ENCODE measurements at places on chromosomes 5 and 9.
A peak's percentile ranks its signal among the peaks of the same experiment; 100 is the strongest.

- DNase-seq: peak; percentile 38
These were observed 2.7 kb upstream of the NSMF start for GRCh38 chr9:137461663-137462395.

DNA sequence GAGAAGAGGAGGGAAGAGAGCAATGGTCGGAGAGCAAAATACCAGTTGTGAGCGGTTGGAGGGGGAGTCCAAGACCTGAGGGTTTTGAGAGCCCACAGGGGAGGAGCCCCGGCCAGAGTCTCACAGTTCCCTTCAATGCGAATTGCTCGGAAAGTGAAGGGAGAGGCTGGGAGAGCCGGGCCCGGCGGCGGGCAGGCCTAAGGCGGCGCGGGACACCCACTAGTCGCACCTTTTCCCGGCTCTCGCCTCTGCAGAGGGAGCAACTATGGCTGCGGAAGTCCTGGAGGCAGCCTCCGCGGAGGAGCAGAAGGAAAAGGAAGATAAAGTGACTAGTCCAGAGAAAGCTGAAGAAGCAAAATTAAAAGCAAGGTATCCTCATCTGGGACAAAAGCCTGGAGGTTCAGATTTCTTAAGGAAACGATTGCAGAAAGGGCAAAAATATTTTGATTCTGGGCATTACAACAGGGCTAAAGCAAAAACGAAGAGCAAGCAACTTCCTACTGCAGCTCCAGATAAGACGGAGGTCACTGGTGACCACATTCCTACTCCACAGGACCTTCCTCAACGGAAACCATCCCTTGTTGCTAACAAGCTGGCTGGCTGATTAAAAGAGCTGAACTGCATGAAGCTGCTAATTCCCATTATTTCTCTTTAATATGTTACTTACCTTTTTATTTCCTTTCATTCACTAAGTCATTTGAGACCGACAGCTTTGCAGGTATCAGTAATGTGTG lies 6.5 kb upstream of the BTNL3 start:
- no peak for DNase-seq

GRCh38 chr5:139394123-139394653 lies 716 bp downstream of the PROB1 start:
- DNase-seq: no peak

DNA sequence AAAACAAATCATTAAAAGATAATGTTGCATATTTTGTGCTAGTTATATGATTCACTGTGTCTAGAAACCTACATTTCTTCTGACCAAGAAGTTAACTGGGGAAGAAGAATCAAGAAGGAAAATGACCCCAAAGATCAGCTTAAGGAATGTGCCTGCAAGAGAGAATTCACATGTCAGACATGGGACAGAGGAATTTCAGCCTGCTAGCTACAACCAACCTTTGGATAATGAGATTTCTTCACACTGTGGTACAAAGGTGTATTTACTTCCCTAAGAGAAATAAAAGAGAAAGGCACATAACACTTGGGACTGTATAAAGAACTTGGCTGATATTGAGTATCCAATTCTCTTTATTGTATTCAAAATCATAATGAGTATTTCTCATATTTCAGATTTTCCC lies 39.6 kb upstream of the ELL2 start:
- DNase-seq: no peak

DNA sequence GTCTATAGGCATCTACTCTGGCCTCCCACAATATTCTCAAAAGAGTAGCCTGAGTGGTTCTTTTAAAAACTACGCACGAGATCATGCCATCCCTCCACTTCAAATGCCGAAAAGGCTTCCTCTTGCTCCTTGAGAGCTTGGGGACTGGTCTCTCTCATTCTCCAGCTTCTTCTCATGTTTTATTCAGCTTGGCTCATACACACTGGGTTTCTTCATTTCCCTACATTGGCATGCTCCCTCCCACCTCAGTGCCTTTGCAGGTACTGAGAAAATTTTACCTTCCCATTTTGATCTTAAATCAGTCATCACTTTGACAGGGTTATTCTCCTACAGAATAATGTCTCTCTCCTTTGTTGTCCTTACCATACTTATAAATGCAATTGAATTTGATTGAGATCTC lies 20.4 kb downstream of the PRLR start:
- DNase-seq: no peak

- DNase-seq: no peak
These were observed 23.2 kb downstream of the FBXW5 start for GRCh38 chr9:136921307-136921706.

DNA sequence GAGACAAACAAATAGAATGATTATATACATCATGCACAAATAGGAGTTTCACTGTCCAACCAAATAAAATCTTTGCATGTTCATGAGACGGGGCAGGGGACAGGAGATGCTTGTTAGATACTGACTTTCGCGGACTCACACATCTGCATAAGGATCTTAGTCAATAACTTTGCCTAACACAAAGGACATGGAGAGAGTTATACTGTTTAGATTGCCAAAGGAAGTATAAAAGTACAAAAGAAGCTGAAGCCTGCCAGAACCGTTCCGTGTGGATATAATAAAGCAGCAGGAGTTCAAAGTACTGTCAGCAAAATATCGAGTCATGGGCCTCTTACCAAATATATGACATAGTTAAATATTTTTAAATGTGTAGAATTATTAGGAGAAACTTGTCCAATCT lies 1148.4 kb downstream of the EFNA5 start:
- no peak for DNase-seq

GRCh38 chr9:110615498-110615897 lies 36.0 kb upstream of the SVEP1 start:
- no peak for DNase-seq

DNA sequence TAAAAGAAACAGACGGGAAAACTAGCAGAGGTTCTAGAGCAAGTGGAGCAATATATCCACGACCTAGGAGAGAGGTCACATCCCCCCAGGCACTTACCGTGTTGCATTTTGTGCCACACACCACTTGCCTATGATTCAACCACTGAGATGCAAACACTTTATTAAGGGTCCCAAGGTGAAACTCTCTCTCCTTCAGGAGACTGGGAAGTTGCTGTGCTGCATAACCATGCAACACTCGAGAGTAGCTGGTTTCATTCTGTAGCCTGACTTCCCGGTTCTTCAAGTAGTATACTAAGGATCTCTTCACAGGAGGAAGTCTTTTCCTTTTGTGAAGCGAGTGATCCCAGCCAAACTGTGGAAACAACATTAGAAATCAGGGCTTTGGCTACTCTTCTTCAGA lies 1.6 kb downstream of the DCAF12 start:
- DNase-seq: no peak

DNA sequence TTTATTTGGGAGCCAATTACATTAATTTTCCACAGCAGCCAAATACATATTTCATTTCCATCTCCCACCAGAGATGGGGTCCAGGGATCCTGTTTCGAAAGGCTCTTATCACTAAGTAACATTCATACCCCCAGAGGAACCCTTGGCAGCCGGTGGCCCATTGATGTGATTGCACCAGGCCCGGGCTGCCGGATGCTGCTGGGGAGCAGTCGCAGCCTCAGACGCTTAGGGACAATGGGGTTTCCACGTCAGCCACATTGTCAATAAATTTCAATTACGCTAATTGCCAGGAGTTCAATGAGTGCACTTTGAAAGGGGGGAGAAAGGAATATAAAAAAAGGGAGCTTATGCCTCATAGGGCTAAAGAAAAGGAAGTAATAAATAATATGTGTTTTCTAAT lies 478.8 kb upstream of the ADAMTS16 start:
- DNase-seq: no peak

DNA sequence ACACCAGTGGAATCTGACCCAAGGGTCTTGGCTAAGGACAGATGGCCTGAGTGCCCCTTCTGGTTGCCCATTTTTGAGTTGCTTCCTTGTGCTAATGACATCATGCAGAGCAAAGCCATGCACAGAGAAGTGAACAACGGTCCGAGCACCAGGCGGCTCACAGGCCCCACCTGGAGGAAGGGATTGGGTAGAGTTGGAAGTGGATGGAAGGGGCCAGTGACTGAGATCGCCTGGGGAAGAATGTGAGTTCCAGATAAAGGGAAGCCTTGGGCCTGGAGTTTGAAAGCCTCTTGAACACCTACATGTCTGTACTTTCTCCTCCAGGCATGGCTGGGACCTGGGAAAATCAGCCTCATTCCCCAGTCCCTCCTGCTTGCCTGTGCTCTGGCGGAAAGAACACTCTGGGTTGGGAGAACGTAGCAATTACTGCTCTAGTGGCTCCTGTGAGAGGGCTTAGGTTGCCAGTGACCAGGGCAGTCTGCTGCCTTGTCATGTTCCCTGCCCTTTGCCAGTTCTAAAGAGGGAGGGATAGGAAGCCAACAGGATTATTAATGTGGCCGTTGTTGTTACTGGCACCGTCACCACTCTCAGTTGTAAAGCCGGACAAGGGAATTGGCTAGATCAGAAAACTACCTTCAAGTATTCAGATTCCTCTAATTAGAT lies 62.5 kb upstream of the PTPN3 start:
- no peak for DNase-seq

DNA sequence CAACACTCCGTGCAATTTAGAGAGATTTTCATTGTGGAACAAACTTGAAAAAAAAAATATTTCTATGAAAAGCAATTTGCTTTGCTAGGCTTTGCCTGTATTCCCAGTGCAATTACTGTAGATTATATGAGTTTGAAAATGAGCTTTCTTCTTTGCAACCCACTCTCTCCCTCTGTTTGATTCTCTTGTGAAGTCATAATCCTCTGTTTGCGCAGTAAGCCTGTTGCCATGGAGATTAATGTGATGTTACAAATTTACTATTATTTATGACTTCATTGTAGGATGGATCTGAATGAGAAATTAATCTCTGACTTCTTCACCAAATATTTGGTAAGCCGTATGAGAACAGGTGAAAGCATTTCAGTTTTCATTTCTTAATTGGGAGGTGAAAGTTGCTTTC lies 320.3 kb downstream of the SPATA31D1 start:
- no peak for DNase-seq

- DNase-seq: no peak
These were observed 283.2 kb downstream of the ANXA1 start for GRCh38 chr9:73434826-73435225.

- no peak for DNase-seq
These were observed 202.6 kb downstream of the TLE4 start for GRCh38 chr9:79774356-79774755.

GRCh38 chr5:122941737-122942136 lies 94.8 kb downstream of the PPIC start:
- DNase-seq: no peak

Data from stimulated activated CD4-positive, alpha-beta T cell treated with anti-CD3 and anti-CD28 coated beads, TNF-alpha, amount 100 ng/mL, for 24 hours (primary cell).